Memory B cell (primary cell): ENCODE measurements at places on chromosomes 1 and 21.
A peak's percentile ranks its signal among the peaks of the same experiment; 100 is the strongest.

GRCh38 chr1:70066711-70067110 lies 138.7 kb downstream of the LRRC40 start:
- DNase-seq: no peak

GRCh38 chr1:202038688-202039346 lies 28.4 kb downstream of the ELF3 start:
- no peak for DNase-seq

- no peak for DNase-seq
Observed at GRCh38 chr1:176843352-176844297, 320.9 kb downstream of the ASTN1 start.

GRCh38 chr1:29698033-29698432 lies 461.7 kb downstream of the PTPRU start:
- DNase-seq: no peak

DNA sequence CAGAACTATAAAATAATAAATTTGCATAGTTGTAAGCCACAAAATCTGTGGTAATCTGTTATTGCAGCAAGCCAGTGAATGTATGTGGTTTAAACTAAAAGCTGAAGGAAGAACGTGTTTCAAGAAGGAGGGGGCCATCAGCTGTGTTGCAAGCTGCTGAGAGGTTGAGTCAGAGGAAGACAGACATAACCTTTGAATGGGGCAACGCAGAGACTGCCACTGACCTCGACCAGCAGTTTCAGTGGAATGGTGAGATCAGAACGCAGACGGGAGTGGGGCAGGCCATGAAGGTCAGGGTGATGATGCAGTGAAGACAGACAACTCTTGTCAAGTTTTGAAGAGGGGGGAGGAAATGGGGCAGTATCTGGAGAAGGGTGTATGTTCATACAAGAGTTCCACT lies 23.2 kb upstream of the QSOX1 start:
- DNase-seq: no peak

DNA sequence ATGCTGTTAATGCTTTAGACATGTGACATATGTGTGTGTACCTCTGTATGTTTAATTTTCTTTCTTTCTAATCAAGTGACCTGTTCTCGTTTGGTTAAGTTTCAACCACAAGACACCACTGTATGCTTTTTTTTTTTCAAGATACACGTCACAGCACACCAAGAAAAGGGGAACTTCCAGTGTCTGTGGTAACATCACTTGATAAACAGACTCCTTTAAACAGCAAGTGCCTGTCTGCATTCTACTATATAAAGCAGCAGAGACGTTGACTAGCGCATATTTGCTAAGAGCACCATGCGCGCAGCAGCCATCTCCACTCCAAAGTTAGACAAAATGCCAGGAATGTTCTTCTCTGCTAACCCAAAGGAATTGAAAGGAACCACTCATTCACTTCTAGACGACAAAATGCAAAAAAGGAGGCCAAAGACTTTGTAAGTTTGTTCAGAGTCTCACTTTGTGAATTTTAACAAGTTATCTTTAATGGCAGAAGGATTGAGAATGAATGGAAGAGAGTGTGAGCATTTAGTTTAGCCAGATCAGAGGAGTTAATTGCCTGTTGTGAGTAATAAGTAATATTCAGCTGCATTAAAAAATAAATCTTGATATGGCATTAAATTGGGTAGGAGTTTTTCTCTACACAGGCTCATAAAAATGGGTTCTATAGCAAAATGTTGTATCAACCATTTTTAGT lies at the start of gene RGS1:
TSS of gene RGS1 (plus strand) at position 275 of the 691 bp plus-strand sequence. CDS start at position 295, 20 bp downstream.
- peak; percentile 73 for DNase-seq

DNA sequence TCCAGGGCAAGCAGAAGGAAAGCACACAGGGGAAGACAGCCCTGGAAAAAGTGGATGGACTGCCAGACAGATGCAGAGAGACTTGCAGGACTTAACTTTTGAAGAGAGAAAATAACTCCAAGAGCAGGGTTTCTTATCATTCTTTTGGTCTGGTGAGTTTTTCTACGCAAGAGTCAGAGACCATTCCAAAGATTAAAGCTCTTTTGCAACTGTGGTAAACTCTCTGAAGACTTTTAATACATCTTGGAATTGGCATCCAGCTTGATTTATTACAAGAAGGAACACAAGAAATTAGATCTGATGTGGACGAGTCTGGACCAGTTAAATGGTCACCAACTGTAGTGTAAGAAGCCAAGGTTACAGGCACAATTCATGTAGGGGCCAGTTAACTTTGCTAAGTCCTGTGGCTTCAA lies 153.4 kb downstream of the SIPA1L2 start:
- DNase-seq: no peak
